ENCODE measurements at places on chromosomes 2 and 18.

DNA sequence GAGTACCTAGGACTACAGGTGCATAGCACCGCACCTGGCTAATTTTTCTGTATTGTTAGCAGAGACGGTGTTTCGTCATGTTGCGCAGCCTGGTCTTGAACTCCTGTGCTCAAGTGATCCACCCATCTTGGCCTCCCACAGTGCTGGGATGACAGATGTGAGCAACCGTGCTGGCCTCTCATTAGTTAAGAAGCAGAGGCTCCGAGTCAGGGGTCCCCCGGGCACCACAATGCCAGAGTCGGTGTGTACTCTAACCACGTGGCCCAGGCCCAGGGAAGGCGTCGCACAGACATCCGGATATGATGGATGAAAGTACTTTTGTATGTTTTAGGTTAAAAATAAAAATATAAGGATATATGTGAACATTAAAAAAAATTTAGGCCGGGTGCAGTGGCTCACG lies 28.3 kb upstream of the HPCAL1 start:
- no peak for DNase-seq

- DNase-seq, result no peak
Measured at GRCh38 chr18:79395761-79396404, at the start of gene NFATC1. TSS of gene NFATC1 (plus strand) at chr18:79395930. CDS start at chr18:79396225, 295 bp downstream.

DNA sequence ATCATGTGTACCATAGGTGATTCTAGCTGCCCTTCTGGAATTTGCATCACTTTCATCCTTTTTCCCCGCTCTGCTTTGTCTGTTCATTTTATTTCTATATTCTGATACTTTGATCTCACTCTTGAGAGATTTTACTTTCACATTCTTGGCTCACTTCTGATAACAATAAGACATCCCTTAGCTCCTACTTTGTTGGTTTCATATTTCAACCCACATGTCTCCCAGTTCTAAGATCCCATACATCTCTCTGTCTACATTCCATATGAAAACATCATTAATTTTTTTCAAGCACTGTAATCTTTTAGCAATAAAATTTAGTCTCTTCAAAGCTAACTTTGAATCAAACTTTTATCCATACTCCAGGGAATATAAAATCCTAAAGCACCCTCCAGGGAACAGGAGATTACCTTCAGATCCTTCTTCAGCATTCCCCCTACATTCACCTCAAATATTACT lies 75.6 kb downstream of the COL3A1 start:
- DNase-seq, result no peak

GRCh38 chr2:156959481-156959880 lies 298.0 kb upstream of the GALNT5 start:
- DNase-seq, result no peak

GRCh38 chr18:22484471-22484870 lies 66.8 kb upstream of the CTAGE1 start:
- DNase-seq, result no peak

- DNase-seq, result no peak
Measured at GRCh38 chr2:150051004-150051403, 436.5 kb downstream of the RND3 start.

DNA sequence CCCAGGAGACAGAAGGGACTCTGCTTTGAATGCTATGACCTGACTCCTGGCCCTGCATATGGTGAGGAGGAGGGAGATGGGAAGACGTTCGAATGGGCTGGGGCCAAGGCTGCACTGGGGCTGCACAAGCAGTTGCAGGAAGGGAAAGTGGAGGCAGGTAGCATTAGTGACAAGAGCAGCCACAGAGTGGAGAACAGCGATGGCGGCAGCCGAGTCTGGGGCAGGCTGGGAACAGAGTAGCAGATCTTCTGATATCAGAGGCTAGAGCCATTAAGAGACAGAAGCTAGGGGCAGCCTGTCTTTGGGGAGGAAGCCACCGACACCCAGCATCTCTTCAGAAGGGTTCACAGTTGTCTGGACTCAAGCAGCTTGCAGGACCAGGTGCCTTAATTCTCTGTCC lies 50.1 kb downstream of the ST3GAL5 start:
- no peak for DNase-seq

DNA sequence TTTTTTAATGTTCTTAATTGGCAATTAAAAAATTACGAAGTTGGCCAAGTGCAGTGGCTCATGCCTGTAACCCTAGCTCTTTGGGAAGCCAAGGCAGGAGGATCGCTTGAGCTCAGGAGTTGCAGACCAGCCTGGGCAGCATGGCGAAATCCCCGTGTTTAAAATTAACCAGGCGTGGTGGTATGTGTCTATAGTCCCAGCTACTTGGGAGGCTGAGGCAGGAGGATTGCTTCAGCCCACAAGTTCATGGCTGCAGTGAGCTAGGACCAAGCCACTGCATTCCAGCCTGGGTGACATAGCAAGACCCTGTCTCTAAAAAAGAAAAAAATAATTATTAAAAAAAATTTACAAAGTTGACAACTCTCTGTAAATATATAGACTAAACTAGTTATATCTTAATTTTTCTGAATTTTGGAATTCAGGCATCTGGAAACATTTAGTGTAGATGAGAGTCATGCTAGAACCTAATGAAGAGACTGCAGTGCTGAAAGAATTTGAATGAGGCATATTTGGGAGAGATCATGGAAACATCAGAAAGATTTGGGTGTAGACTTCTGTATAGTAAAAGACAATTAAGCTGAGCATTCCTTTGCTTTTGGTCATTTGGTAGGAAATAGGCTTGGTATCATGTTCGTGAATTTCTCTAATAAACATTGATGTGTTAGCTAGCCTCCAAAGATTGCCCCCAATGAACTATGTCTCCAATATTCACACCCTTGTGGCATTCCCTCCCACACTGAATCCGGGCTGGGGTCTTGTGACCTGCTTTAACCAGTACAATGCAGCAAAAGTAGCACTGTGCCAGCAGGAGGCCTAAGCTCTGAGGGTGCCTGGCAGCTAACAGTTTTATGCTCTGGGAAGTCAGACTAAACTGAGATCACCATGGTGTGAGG lies 4.2 kb upstream of the ROCK1 start:
- DNase-seq, result no peak

- DNase-seq, result no peak
Measured at GRCh38 chr2:75142081-75142480, 57.2 kb downstream of the TACR1 start.

GRCh38 chr2:151975460-151976414 lies 123.1 kb downstream of the CACNB4 start:
- DNase-seq, result no peak

GRCh38 chr2:21559351-21559750 lies 435.6 kb downstream of the TDRD15 start:
- no peak for DNase-seq

DNA sequence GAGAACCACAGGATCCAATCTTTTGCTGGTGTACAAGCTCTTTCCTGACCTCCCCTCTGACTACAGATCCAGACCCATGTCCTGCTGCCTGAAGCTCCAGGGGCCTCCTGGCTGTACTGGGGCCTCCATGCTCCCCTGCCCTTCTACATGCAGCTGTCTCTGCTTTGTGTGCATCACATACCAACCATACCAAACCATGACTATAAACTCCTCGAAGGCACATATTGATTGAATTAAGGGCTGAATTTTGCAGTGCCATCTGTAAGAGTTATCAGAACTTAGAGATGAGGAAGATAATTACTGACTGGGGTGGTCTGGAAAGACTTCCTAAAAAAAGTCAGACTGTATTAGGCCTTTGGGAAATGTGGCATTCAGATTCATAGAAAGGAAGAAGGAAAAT lies 139.9 kb upstream of the CXCR4 start:
- DNase-seq, result no peak

DNA sequence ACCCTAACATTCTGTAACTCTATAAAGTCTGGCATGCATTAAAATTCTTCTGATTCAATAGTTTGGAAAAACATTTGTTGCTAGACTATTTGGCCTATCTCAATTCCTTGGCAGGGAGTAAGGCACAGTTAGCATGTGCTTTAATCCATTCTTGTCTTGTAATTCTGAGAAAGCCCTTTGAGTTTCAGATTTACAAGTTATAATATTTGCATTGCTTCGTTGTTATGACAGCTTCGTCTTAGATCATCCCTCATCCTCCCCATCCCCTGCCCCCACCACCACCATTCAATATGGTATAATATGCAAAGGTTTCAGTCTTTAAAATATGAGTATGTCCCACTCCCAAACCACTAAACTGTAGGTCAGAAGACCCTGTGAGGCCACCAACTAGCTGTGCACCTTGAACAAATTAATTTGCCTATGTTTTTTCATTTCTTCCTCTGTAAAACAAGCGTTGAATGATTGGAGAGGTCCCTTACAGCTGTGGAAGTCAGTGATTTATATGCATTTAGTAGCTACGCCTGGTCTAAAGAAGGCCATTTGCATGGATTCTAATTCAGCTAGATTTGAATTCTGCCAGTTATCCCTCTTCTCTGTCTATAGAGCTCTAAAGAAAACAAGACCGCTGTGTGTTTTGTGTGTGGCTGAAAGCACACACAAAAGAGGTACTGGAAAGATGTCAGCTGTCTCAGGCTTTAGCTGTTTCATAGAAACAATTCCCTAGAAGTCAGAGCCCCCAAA lies 591 bp downstream of the C2orf80 start:
- no peak for DNase-seq

DNA sequence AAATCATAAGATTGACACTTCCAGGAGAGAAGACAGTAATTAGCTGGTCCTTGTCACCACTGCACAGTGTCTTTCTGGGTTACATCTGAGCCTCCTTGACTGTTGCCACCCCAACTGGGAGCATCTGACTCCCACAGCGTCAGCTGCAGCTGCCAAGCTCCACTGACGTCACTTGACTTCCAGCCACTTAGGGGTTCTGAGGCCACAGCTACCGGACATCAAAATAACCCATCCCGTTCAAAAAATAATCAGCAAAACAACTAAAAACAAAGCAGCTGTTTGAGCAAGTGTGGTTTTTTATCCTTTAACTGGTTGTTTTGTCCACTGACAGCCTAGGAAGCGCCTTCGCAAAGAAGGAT lies 206.5 kb upstream of the AGAP1 start:
- no peak for DNase-seq

- no peak for DNase-seq
Measured at GRCh38 chr18:62576271-62576670, 53.4 kb downstream of the ZCCHC2 start.

DNA sequence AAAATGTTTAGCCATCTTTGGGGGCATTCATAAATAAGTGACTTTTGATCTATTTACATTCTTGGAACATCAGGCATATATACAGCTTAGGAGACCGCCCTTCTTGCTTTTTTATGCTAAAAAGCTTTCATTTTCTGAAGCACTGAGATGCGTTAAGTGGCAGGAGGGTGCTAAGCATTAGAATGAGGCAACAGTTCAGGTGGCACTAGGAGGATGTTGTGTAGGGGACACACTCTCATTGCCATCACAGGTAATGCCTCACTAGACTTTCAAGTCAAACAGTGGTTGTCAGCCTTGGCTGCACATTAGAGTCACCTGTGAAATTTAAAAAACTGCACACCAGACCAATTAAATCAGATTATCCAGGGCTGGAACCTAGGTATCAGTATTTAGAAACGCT lies 39.1 kb downstream of the EHBP1 start:
- DNase-seq, result no peak

DNA sequence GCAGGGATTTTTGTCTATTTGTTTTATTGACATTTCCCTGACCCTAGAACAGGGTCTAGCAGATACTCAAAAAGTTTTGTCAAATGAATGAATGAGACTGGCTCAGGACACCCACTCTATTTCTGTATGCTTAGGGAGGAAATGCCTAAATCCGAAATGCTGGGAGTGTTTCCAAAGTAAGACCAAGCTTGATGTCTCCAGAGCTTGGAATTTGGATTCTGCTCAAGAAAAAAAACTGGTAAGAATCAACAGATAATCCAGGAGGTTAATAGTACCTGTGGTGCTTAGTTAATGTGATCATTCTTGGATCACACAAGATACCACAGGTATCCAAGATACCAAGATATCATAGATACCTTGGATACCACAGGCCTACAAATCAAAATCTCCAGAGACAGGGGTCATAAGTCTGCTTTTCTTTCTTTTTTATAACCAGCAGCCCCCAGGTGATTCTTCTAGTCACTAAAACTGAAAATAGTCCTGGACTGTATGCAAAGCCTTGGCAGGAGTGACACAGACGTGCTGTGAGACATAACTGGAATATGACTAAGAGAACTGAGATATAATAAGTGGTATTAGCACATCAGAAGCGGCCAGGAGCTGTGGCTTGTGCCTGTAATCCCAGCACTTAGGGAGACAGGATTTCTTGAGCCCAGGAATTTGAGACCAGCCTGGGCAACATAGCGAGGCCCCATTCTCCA lies 39.9 kb upstream of the SP3 start:
- DNase-seq, result no peak

DNA sequence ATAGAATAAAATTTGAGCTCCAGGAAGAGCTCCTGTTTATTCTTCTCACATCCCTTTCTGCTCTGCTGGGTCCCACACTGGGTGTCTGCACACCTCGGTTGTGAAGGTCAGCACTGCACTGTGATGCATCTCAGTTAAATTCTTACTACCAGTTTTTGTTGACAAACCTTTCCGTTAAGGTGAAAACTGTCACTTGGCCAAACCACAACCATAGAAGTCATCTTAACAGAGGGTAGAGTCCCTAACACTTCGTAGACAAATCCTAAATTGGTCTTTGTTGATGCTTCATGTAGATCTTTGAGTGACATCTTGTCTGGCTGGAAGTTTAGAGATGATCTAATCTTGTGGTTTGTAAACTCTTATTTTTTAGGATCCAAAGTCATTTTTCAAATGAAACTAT lies 167.4 kb upstream of the MAP3K20 start:
- no peak for DNase-seq

DNA sequence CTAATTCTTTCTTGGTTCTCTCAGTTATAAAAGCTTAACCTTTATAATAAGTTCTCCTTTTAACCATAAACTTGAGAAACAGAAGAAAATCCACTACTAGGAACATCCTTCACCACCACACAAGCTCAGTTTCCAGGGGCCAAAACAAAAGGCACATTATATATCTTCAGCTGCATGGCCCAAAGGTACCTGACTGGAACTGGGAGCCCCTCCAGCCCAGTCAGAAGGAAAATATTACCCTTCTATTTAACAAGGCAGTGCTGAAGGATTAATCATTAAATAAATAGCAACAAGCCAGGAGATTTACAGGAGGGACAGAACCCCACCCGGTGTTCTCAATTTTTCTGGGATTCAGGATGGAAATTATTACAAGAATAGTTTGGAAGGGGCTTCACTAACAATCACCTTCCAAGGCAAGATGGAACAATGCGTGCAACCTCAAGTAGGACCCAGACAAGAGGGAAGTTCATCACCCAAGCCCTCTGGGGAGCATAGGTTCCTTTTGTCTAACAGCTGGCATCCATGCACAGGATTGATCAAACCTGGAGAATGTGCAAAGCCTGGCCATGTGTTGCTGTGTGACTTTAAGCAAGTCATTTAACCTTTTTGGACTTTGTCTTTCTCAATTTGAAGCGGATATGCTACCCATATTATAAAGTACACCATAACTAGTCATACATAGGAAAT lies 159.6 kb upstream of the SETBP1 start:
- DNase-seq, result no peak

DNA sequence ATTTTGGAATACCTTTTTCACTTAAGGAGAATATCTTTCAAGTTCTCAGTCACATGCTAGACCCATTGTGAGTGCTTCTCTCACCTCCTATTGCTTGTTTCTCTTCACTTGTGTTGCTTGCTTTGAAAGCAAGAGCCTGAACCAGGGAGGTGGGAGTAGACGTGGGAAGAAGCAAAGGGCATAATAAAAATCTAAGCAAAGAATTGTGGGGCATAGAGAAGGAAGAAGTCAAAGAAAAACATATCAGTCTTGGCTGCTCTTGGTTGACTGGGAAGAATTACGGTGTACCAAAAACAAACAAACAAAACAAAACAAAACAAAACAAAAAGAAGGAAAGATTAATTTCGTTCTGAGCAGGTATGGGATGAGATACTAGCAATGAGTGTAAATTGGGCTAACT lies 48.9 kb upstream of the ACVR1 start:
- no peak for DNase-seq

Data from dorsolateral prefrontal cortex (tissue), 122 donors.